Mucosa of gallbladder (tissue), 1 donor: ENCODE measurements at places on chromosomes 7 and 10. TPM values are rescaled to one million over a fixed set of nuclear protein-coding genes. Genes with fewer than 3 reads are reported as not detected.

DNA sequence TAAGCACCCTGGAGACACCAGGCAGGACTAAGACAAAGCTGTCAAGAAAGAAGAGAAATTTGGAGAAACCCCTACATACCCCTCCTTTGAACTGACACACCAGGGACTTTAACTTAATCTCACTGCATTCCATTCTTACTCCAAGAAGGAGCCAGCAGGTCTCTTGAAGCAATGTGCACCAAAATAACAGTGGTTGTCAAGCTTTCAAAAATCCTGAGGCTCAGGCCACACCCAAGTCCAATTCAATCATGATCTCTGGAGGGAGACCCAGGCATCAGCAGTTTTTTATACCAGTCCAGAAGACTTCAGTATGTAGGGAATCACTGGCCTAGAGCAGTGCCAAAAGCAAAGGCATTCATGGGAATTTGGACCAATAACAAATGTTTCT, 6.8 kb downstream of the SLC25A13 start:
- DNase-seq, result no peak

The WAC gene
- total RNA-seq, result 119 TPM

GRCh38 chr10:5595994-5596471, 70.4 kb downstream of the ASB13 start:
- DNase-seq, result no peak

- DNase-seq, result no peak
These were observed 47.3 kb upstream of the CNPY1 start for GRCh38 chr7:155593461-155594162.

DNA sequence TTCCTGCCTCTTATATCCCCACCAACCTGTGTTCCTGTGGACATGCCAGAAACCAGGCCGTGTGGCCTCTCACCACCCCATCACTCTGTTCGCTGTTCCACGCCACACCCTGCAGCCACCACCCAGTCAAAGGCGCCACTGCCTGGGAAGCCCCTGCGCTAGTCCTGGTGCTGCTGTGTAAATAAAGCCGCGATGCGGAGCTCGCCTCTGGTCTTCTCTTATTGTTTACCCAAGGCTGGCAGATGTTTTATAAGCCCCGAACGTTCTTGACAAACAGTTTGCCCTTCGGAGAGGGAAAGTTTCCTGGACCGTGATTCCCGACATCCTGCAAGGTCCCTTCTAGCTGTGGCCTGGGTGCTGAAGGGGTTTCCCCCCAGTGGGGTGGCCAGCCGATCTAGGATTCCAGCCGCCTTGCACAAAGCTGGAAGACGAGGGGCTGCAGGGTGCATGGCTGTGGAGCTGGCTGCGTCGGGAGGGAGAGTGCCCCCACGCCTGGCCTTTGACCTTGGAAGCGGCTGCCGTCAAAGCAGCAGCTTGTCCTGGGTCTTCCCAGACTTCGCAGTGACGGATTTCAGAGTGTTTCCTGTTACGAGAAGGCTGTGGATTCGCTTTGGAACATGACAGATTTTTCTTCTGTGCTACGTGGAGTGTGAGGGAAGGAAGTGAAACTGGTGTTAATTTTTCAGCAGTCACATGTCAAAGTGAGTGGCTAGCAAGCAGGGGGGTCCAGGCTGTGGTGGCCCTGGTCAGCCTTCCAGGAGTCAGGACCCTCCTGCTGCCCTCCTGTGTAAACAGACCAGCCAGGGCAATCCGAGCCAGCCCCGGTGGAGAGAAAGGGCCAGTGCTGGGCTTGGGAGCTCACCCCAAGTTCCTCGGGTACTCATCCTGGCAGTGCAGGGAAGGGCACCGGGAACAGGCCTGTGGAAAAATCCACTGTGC, 61.6 kb downstream of the LHPP start:
- DNase-seq, result no peak
